ENCODE measurements at places on chromosomes 5 and 9.

GRCh38 chr5:310941-311434 is 10.5 kb upstream of the AHRR start:
- DNase-seq, result no peak

GRCh38 chr9:118091711-118092500 is 387.7 kb downstream of the TLR4 start:
- DNase-seq, result no peak

DNA sequence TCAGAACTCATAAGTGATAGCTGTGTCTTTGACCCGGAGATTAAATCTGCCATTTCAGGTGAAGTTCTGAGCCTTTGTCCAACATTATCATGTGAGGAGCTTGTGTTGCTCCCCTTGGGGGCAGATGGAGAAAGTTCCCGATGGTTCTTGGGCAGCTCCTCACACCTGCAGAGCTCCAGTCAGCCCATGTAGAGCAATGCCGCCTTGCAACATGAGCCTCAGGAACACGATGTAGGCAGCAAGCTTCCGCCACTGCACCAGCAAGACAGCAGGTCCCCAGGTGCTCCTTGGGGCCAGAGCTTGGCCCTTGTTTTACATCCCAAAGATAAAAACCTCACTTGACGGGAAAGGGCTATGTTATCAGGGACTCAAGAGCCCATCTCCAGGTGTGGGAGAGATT is 292.7 kb downstream of the IRX1 start:
- DNase-seq, result no peak

DNA sequence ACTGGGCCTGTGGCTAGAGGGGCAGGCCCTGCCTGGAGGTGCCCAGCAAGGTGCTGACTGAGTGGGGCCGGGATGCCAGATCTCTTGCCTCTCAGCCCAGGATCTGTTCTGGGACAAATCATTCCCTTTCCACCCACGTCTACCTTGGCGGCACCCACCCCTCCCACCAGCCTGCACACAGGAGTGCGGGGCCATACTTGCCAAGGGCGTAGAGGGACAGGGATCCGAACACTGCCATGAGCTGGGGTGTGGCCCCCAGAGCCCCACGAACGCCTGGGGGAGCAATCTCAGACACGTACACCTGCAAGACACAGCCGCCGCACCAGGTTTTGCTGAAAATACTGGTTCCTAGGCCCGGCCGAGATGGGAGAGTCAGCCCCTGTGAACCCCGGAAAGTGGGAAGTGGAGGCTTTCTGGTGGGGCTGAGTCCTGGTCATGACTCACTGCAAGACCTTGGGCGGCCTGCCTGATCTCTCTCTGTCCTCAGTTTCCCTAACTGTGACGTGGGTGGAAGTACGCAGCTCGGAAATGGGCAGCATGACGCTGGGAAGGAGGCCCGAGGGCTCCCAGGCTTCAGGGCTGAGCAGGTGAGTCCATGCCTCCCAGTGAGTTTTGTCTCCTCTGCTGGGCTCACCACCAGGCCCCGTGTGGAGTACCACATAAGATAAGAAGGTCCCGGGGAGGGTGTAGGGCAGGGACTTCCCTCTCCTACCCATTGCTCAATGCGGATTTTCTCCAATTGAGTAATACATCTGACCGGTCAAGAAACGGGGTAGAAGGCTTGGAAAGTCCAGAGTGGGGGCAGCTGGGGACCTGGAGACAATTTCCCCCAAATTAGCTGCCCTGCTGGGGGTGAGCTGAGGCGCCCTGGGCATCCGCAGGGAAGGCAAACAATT is 2.6 kb downstream of the SLC2A6 start:
- DNase-seq, result no peak

DNA sequence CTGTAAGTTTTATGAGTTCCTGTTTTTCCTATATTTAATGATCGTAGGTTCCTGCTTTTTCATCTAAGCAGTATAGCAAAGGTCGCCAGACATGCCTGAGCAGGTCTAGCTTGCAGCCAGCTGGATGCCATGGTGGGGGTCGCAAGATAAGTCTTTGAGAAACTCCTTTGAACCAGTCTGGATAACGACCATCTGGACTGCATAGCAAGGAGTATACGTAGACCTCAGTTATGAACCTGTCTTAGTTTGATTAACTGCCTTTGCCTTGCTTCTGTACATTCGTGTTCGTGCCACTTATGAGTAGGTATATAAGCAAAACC is 8.4 kb upstream of the SPATA31E1 start:
- no peak for DNase-seq

DNA sequence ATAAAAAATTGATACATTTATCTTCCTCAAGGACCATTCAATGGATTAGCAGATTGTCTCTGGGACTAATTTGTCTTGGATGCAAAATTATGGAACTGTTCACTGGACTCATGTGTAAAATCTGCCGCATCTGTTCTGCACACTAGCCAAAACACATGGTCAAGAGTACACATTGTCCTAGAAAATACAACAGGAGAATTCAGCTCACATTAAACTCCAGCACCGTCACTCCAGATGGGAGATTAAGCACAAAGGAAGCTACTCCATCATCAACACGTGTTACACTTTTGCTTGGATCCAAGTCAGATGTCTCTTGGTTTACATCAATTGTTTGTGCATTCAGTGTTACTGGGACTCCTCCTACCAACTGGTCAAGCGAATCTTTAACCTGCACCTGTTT is 28.8 kb downstream of the C5 start:
- DNase-seq, result no peak

DNA sequence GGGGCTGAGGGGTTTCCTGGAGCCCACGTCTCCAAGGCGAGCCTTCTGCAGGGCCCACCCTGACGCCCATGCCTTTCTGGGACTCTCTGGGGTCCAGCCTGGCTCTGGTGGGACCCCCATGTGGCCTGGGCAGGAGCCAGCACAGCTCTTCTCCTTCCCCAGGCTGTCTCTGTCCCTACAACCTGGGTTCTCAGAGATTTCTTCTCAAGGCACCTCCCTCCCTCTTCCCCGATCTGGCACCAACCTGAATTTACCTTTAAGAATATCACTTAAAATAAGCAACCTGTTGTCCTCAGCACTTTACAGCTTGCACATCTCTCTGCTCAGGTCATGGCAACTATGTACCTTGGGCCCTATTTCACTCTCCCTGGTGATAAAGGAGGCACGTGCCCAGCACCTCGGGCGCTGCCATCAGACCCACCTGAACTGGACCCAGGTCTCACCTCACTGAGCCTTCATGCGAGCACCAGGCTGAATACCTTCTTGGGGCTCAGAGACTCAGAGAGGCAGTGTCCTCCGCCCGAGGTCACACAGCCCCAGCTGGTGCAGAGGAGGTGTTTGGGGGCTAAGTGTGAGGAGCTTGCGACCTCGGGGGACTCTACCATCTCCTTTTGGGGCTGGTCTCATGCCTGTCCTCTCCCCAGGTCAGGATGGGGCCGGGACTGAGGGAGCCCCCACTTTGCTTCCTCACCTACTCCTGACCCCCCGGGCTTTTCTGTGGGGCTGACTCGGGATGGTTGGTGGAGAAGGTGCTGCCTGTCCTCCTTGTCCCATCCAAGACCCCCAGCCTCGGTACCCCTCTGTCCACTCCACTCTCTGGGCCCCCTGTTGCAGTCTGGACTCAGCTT is 217.7 kb downstream of the C9orf50 start:
- DNase-seq, result no peak

DNA sequence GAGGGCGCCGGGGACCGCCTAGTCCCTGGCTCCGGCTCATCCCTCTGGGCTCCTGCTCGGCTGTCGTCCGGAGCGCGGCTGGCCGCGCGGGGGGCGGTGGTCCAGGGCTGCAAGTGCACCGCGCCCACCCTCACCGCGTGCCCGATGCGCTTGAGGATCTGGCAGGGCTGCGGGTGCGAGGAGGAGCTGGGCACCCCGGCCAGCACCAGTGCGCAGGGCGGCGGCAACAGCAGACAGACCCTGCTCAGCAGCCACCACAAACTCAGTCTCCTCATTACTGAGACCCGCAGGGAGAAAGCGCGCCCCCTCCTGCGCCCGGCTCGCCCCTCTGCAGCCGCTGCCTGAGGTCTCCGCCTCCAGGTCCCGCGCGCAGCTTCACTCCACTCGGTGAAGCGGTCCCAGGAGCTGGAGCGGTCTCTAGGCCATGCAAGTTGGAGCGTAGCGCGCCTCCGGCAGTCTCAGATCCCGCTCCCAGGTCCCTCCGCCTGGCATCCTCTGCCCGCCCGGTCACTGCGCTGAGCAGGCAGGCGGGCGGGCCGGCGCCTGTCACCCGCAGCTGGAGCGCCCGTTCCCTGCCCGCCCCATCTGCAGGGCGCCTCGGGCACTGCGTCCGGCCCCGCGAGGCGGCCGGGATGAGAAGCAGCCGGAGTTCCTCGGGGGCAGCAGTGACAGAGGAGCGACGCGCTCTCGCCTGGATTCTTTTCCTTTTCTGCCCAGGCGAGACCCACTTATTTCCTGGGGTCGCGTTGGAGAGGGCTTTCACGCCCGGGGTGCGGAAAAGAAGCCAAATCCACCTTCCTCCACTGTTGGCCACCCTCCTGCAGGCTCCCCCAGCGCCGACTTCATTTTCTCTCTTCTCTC is 512 bp downstream of the GRIN3A start:
- DNase-seq, result no peak

- DNase-seq, result no peak
Measured at GRCh38 chr9:29290516-29290915, 1717.2 kb upstream of the C9orf72 start.

- DNase-seq, result no peak
Measured at GRCh38 chr5:151001436-151001835, 19.0 kb upstream of the GPX3 start.

- no peak for DNase-seq
Measured at GRCh38 chr5:158814521-158814920, 285.2 kb downstream of the EBF1 start.

GRCh38 chr9:21491756-21492155 is 9.6 kb upstream of the IFNE start:
- no peak for DNase-seq

DNA sequence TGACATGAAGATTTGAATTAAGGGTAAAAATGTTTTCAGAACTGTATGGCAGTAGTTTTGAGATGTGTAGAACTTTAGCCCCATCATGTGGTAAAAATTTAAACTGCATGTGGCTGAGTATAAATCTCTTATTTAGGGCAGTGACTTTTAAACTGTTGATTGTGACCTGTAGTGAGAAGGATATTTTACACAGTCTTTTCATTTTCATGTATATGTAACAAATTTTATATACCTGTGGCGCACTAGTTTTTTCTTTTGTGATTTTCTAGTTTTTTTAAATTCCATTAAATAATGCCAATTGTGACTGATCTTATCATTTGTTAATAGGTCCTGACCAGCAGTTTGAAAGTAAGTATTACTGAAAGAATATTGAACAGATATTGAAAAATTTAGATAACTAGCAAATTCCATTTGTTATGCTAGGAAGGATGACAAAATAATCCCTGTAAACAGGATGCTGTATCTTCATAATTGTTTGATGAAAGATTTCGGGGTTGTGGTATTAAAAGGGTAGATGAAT is 47.2 kb downstream of the GPBP1 start:
- no peak for DNase-seq

- no peak for DNase-seq
Measured at GRCh38 chr9:86754581-86755560, 192.4 kb downstream of the GAS1 start.

GRCh38 chr5:7866196-7866595 is 2.6 kb downstream of the FASTKD3 start:
- no peak for DNase-seq

- DNase-seq, result no peak
Measured at GRCh38 chr5:62138607-62139006, 167.4 kb upstream of the KIF2A start.

- no peak for DNase-seq
Measured at GRCh38 chr9:2236850-2237249, 221.7 kb downstream of the SMARCA2 start.

- no peak for DNase-seq
Measured at GRCh38 chr5:92836855-92837755, 743.9 kb downstream of the NR2F1-AS1 start.

GRCh38 chr5:38433160-38433861 is 123.1 kb downstream of the LIFR start:
- DNase-seq, result no peak

Data from HuH-7.5 (cell line).